ENCODE measurements at places on chromosomes 2 and 18.

DNA sequence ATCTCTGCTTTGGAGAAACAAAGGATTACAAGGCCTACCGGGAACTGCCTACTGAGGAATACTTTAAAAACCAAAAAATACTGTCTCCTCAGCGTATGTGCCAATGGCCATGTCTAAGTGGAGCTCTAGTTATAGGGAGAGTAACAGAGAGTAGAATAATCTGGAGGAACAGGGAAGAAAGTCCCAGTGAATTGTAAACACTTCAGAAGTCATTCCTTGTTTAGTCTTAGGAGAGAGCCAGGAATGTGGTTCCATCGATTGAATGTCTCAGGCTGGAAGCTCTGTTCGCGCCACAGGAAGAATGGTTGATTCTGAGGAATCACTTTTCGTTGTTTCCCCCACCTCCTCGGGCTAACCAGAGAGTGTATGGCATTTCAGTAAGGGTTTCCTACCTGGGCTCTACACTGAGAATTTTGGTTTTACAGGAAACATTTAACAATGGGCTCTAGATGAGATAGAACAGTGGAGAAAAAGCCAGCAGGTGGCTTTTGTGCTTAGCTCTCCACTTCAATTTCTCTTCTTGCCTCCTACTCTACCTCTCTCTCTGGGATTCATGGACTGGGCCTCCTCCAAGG, 88.7 kb downstream of the ACVR1 start:
- no peak for DNase-seq

GRCh38 chr18:64294967-64295366, 146.1 kb upstream of the LINC00305 start:
- DNase-seq: no peak

GRCh38 chr2:135586148-135586547, 54.9 kb downstream of the R3HDM1 start:
- no peak for DNase-seq

- no peak for DNase-seq
Observed at GRCh38 chr2:188798159-188798558, 176.0 kb upstream of the COL3A1 start.

GRCh38 chr2:115427436-115427835, 985.0 kb downstream of the DPP10 start:
- DNase-seq: no peak

DNA sequence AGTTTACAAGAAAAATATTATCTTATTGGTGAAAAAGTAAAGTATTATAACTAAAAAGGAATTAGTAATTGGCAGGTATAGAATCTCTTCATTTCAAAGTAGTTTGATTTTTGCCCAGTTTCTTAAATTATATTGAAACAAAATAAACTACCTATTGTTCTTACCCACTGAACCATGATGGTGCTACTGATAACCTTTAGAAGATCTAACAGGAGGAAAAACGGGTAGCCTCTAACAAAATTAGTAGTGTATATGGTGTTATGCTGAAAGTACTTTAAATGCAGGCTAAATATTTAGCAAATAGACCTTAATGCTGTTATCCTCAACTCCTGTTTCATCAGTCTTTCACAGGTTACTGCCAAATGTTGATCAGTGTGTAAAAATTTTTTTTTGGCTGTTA, 19.1 kb downstream of the MRPS9 start:
- no peak for DNase-seq

DNA sequence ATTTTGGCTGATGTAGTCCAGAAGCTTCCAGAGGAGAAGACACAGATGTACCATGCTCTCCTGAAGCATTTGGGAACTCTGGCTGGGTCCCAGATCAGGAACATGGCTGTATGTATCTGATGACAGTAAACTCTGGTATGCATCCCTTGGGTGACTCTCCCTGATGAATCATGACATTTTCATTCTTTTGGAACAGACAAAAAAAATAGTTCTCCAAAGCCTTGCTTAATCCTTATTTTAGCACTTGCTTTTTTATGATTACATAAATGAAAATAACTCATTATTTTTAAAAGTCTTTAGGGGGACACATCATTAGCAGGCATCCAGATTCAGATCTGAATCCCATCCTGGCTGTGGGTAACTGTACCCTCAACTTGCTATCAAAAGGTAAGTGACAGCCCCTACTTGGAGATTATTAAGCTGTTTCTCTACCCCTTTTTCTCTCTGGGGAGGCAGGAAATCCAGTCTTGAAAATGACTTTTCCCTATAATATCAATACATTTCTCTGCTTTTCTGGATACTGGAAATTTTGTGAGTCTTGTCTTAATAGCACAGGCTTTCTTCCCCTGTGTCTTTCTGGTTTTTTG, 23.3 kb downstream of the AOX1 start:
- DNase-seq: no peak

- DNase-seq: no peak
Observed at GRCh38 chr18:11304928-11305327, 155.6 kb upstream of the PIEZO2 start.

- no peak for DNase-seq
Observed at GRCh38 chr2:62150597-62151305, 45.2 kb upstream of the B3GNT2 start.

DNA sequence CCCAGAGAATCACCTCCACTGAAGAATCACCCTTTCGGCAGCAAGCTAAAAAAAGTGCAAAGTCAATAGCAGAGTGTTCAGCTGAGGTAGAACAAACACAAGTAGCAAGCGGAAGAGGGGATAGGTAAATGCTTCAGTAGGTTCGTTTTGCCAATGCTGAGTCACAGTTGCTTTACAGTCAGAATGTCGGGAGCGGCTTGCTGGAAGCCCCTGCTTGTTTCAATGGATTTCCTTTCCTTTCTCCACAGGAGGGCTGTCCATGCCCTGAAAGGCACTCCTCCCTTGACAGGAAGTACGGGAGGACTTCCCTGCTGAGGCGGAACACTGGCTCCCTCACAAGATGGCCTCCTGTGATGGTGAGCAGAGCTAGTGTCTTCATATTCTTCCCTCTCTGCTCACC, 146.2 kb upstream of the LYPD1 start:
- no peak for DNase-seq

DNA sequence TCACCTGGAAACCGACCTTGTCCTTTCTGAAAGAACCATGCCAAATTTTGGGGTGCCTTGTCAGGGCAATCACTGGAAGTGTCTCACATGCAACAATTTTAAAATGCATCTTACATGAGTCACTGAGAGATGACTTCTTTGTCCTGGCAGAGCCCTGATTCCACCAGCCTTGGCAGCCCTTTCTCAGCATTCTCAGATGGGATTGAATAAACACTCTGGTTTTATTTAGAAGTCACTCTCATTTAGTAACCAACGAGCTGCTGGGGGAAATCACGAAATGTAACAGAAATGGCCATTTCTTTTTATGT, 3.8 kb upstream of the ATP8B1 start:
- no peak for DNase-seq

- no peak for DNase-seq
Observed at GRCh38 chr2:156333274-156333950, 891 bp upstream of the NR4A2 start.

DNA sequence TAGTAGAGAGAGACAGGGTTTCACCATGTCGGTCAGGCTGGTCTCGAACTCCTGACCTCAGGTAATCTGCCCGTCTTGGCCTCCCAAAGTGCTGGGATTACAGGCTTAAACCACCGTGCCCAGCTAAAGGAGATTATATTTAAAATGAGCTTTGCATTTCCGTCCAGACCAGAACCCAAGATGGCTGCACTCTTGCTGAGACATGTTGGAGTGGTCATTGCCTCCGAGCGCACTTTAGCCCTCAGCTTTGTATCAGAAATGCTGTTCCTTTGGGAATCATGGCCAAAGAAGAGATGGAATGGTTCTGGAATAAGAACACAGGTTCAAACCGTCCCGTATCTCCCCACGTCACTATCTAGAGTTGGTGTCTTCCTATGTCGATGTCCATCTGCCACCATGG, 3.4 kb downstream of the UBXN2A start:
- DNase-seq: no peak

All from NCI-H2081 treated with DMSO at 0.1 percent for 48 hours (cell line).